ENCODE measurements at places on chromosomes 3 and 15.

DNA sequence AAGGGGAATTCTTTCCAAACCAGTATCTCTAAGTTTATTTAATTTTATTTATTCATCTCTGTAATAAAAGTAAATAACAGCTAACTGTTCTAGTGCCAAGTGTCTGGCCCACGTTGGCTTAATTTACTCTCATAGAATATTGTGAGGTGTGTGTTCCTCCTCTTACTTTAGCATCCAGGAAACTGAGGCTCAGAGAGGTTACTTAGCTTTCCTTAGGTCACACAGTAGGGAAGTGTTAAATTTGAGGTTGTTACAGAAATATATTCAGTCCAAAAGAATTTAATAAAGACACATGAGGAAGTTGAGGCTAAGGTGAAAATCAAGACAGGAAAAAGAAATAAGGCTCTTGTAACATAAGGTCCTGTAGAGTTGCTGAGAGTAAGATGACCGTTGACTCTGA lies 84.4 kb upstream of the MRPS22 start:
- no peak for DNase-seq

- no peak for DNase-seq
Measured at GRCh38 chr3:128486205-128486628, 6.8 kb downstream of the GATA2 start.

DNA sequence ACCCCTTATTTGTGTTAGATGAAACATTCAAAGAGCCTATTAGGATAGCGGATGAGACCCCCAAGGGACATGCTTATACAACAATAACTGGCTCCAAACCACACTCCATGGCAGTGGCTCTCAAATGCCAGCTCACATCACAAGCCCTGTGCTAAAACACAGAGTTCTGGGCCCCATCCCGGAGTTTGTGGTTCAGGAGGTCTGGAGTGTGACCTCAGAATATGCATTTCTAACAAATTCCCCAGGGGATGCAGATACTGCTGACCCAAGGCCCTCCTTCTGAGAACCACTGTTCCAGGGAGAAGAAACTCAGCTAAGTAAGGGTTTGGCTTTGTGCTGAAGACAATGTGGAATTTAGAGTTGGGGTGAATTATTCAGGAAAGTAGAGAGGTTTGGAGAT lies 3.6 kb downstream of the CCRL2 start:
- DNase-seq: no peak

GRCh38 chr15:36506733-36507356 lies 72.6 kb upstream of the CDIN1 start:
- no peak for DNase-seq

GRCh38 chr3:31159331-31160039 lies 265.0 kb upstream of the GADL1 start:
- DNase-seq: no peak

DNA sequence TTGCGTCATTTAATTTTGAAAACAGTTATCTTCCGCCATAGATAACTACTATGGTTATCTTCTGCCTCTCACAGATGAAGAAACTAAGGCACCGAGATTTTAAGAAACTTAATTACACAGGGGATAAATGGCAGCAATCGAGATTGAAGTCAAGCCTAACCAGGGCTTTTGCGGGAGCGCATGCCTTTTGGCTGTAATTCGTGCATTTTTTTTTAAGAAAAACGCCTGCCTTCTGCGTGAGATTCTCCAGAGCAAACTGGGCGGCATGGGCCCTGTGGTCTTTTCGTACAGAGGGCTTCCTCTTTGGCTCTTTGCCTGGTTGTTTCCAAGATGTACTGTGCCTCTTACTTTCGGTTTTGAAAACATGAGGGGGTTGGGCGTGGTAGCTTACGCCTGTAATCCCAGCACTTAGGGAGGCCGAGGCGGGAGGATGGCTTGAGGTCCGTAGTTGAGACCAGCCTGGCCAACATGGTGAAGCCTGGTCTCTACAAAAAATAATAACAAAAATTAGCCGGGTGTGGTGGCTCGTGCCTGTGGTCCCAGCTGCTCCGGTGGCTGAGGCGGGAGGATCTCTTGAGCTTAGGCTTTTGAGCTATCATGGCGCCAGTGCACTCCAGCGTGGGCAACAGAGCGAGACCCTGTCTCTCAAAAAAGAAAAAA lies 1.2 kb downstream of the B2M start:
- peak; percentile 5 for DNase-seq

DNA sequence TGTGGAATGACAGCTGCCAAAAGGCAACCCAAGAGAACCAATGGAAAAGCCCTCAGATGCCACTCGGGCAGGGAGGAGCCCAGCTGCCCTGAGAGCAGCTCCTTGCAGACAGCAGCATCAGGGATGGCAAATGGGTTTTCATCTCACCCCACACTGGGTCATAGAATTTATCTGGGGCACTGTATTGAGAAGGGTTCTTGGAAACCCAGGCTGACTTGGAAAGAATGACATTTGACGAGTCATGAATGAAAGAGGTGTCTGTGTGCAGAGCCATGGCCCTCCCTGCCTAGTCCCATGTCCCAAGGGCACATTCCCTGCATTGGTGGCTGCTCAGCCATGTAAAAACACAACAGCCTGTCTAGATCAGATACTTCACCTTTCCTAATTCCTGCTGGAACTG lies 157.9 kb upstream of the BHLHE40 start:
- no peak for DNase-seq

GRCh38 chr3:81198216-81198615 lies 563.2 kb downstream of the GBE1 start:
- no peak for DNase-seq

DNA sequence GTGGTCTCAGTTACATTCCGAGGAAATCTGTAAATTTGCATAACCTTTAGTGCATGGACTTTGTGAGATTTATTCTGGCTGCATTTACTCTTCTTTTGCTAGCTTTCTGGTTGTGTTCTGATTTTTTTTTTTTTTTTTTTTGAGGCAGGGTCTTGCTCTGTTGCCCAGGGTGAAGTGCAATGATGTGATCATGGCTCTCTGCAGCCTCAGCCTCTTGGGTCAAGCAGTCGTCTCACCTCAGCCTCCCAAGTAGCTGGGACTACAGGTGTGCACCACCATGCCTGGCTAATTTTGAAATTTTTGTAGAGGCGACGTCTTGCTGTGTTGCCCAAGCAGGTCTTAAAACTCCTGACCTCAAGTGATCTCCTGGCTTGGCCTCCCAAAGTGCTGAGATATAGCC lies 12.6 kb downstream of the RAB5A start:
- no peak for DNase-seq

- no peak for DNase-seq
Measured at GRCh38 chr3:100641471-100642032, 32.2 kb downstream of the ADGRG7 start.

DNA sequence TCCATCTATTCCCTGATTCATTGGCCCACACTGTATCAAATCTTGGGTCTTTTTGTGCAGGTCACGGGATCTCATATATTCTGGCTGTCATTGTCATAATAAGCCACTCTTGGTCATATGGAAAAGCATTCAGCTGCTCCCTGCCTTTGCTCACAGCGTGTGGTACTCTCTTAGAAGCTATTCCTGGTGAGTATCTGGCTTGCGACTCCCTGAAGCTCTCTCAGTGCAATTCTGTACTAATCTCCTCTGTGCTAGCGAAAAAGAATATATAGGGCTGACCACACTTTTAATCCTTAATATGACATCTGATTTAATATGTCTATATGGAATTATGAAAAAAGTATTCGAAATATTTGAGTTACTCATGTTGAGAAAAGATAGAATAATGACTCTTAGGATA lies 440.8 kb upstream of the GBE1 start:
- no peak for DNase-seq

- DNase-seq: no peak
Measured at GRCh38 chr15:77989296-77990143, 88.0 kb downstream of the TBC1D2B start.

GRCh38 chr3:72109327-72110259 lies 324.6 kb upstream of the PROK2 start:
- DNase-seq: no peak

- DNase-seq: no peak
Measured at GRCh38 chr3:64550745-64551144, 137.1 kb downstream of the ADAMTS9 start.

GRCh38 chr15:67462875-67463274 lies 58.1 kb upstream of the C15orf61 start:
- DNase-seq: no peak

- peak; percentile 93 for DNase-seq
Measured at GRCh38 chr15:88638626-88639372, at the start of gene ISG20. TSS of gene ISG20 (plus strand) at chr15:88639016. CDS start at chr15:88639367, 351 bp downstream.

DNA sequence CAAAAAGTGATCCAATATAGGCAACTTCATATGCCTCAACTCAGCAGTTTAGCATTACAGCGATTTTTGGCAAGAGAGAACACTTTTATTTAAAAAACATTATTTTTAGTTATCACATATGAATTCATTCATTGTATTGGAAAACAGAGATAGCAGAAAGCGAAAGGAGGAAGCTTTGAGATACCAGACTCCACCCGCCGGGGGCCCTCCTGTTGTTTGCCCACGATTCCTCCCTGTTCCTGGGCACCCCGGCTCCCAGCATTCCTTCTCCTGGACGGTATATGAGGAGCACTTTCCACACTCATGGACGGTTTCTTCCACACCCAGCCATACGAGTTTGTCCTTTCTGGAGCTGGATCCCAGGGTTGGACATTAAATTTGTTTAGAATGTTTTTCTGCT lies 18.2 kb downstream of the APBA2 start:
- no peak for DNase-seq

GRCh38 chr3:51538459-51539290 lies at the start of gene RAD54L2:
TSS of gene RAD54L2 (plus strand) at chr3:51538719. CDS start at chr3:51590421, 51,702 bp downstream.
- DNase-seq: peak; percentile 59

DNA sequence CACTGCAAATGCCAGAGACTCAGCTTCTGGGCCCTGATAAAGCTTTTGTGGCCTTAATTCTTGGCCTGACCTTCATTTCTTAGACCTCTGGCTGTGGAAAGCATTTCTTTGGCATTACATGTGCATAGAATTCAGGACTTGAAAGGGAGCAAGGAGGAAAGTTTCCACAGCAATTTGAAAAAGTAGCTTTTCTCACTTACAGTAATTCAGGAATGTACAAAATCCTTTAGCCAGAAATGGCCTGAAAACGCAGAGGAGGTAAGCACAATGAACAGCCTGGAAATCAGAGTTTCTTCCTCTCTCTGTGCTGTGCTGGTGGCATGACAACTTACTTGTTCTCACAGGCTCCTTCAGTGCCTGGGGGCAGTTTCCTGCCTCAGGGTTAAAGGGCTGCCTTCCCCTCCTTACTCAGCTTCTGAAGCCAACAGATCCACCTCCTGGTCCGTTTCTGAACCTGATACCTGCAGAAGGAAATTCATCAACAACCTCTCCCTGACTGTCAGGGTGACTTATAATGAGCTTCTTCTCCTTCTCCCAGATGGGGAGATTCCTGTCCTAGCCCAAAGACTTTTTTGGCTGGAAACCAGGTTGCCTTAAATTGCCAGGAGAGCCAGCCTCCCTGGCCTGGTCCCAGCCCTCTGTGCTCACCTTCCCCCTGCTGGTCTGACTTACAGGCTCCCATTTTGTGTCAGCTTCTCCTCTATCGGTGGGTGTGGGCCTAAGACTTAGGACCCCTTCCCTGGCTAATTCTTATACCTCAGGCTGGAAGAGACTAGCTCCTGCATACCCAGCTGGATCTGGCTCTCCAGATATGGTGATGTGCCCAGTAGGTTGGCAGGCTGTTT lies 102.3 kb downstream of the MYRIP start:
- no peak for DNase-seq

GRCh38 chr15:29862271-29862670 lies 40.0 kb upstream of the TJP1 start:
- DNase-seq: peak; percentile 21

- DNase-seq: peak; percentile 75
Measured at GRCh38 chr15:90160781-90161727, 40.1 kb upstream of the SEMA4B start.

DNA sequence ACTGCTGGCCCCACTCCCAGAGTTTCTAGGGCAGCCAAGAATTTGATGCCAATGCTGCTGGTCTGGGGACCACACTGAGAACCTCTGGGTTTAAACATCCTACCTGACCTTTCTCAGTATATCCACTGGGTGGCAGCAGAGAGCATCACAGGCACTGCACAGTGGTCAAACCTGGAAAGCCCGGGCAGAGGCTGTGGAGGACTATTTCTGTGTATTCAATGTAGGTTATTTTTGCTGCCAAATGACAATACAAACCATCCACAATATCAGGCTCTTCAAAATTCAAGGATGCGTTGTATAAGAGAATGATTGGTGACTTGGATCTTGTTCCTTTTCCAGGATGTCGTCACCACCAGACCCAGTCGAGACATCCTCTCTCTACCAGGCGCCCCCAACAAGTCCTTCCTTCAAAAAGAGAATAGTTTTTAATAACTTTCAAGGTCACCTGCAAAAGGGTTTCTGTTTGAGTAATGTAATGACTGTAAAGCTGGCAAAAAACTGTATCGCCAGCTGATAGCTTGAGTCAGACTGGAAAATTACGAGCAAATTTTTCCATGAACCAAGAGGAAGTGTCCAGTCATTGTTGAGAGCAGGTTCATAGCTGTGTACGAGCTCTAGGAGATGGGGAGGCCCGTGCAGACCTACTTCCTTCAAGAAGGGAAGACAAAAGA lies 30.5 kb upstream of the MYZAP start:
- DNase-seq: peak; percentile 63

DNA sequence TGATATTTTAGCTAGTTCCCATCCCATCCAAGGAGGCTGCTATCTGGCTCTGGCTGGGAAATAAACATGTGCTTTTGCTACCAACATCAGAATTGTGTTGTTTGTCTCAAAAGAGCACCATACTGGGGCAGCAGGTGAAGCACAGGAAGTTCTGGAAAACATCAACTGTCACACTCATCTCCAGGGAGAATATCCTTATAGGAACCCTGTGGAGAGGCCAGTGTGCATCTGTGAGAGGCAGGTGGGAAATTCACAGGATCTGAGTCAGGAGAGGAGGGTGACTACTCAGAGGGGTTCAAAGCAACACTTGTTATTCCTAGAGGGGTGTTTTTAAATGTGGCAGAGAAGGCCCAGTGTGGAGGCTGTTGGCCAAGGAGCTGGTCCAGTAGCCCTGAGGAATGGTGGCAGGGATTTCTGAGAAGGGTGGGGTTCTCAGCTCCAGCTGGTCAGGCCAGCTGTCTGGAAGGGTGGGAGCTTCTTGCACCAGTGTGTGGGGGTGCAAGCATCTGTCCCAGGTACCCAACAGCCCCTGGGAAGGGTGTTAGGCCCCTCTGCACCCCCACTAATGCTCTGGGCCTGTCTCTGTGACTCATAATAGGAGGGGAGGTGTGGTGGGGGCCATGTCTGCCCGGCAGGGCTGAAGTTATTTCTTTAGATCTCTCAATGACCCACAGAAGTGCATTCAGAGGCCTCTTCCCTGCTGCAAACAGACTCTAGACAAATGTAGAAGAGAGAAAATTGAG lies 28.7 kb downstream of the RPSA start:
- DNase-seq: peak; percentile 13

All from NCI-H2171 treated with DMSO at 0.1 percent for 48 hours (cell line).